ENCODE measurements at places on chromosomes 7 and 10. TPM values are rescaled to one million over a fixed set of nuclear protein-coding genes. Genes with fewer than 3 reads are reported as not detected.

PDE6C gene
- not detected for total RNA-seq

TBXAS1 gene
- total RNA-seq: 4.8 TPM

TRPV5 gene
- total RNA-seq: not detected

TET1 gene
- 0.43 TPM for total RNA-seq

ARHGEF5 gene
- 17.2 TPM for total RNA-seq

C10orf67 gene
- 0.07 TPM for total RNA-seq

GHRHR gene
- total RNA-seq: not detected

SYT15 gene
- 0.71 TPM for total RNA-seq

Measured in activated CD4-positive, alpha-beta memory T cell treated with anti-CD3 and anti-CD28 coated beads for 36 hours (primary cell).